ENCODE measurements at places on chromosomes 2 and 18.

DNA sequence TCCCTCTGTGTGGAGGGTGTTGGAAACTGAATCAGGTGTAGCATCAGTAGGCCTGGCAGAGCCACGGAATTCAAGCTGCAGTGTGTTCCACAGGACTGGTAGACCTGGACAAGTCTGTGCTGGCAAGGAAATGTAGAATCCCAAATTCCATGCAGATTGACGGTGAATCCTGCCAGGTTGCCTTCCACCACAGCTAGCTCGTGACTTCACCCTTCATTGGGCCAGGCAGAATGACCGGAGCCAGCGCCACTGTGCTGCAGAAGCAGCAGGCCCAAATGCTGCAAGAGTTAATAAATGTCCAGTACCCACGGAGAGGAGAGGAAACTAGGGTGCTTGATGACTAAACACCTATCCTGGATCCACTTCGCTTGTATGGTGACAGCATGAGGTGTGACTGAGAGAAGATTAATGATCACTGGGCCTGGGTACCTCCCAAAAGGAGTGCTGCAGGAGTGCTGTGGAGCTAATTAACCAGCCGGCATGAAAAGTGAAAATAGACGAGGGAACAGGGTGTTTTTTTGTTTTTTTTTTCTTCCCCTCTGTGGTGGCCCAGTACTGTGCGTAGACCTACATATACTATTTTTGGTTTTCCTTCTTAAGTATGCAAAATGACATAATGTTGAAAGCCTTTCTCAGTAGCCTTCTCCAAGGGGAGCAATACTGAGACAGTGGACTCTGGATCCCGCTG, 122.2 kb downstream of the TANC1 start:
- no peak for DNase-seq

- DNase-seq: no peak
Observed at GRCh38 chr18:56038171-56039030, 450.4 kb upstream of the TCF4 start.

DNA sequence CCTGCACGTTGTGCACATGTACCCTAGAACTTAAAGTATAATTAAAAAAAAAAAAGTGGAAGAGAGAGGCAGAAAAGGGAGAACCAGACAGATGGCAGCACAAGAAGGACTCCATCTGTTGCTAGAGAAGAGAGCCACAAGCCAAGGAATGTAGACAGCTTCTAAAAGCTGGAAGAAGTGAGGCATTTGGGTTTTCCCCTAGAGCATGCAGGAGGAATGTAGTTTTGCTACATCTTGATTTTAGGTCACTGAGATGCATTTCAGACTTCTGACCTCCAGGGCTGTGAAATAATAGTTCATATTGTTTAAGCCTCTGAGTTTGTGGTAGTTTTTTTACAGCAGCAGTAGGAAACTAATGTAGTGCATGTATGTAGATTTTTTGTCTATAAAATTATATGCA, 46.0 kb downstream of the CAVIN2 start:
- DNase-seq: no peak

DNA sequence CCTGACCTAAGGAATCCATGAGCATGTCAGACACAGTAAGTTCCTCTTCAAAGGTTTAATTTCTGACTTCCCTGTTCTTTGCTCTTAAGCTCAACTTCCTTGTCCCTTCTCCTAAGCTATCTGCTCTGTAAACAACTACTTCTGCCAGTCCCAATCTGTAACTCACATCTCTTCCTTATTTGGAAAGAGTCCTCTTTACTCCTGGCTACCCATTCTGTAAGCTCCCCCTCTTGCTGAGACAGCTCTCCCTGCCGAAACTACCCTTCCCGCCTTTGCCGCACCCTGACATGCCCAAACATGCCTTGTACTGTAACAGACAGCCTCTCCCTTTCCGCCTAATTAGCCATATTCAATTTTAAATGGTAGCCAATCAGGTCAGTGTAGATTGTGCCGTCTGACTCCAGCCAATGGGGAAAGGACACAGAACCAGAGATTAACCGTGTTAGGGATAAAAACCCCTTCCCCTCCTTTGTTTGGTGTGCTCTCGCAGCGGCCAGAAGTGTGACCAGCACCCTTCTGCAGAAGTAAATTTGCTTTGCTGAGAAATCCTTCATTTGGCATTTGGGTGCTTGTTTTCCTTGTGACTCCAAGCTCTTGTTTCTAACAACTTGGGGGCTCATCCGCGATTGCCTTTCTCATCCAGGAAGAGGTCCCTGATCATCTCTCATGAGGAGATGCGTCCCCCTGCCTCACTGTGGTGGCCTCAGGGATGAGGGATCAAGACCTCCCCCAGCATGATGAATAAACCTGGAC, 49.0 kb downstream of the PIAS2 start:
- DNase-seq: no peak

- DNase-seq: no peak
Observed at GRCh38 chr2:64766841-64767669, 113.3 kb upstream of the SERTAD2 start.
